Stimulated activated naive CD4-positive, alpha-beta T cell treated with Interleukin-2 at 50 U/mL for 16 hours (primary cell): ENCODE measurements at places on chromosomes 6 and 20.

DNA sequence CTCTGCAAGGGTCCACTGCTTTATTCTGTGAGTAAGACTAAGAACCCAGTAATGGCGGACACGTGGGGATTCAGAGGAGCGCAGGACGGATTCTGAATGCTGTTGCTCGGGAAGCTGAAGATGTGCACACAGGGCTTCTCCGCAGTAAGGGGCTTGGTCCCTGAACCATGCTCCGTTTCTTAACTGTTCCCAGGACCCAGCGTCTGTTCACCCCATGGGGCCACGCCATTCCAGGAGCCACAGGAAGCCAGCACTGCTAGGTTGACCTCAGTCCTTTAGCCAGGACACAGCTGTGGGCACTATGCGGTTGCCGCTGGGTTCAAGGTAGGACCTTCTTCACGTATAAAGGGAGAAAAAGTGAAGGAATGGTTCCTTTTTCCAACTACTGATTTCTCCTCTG is 59.8 kb downstream of the IRF4 start:
- DNase-seq: no peak

GRCh38 chr6:70315079-70315751 is 12.3 kb upstream of the COL9A1 start:
- DNase-seq: no peak

DNA sequence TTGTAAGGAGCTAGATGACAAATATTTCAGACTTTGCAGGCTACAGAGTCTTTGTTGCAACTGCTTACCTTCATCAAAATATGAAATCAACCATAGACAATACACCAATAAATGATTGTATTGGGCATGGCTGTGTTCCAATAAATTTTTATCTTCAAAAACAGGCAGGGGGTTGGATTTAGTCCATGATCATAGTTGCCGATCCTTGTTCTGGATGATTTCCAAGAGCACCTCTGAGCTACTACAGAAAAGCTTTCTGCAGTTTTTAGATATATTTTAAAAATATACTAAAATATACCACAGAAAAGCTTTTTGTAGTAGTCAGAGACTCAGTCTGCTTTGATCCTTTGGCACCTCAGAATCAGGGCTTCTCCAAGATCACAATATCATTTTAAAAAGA is 145.0 kb downstream of the HTR1B start:
- no peak for DNase-seq

- DNase-seq: no peak
Observed at GRCh38 chr20:1381753-1382591, 10.9 kb downstream of the FKBP1A start.

DNA sequence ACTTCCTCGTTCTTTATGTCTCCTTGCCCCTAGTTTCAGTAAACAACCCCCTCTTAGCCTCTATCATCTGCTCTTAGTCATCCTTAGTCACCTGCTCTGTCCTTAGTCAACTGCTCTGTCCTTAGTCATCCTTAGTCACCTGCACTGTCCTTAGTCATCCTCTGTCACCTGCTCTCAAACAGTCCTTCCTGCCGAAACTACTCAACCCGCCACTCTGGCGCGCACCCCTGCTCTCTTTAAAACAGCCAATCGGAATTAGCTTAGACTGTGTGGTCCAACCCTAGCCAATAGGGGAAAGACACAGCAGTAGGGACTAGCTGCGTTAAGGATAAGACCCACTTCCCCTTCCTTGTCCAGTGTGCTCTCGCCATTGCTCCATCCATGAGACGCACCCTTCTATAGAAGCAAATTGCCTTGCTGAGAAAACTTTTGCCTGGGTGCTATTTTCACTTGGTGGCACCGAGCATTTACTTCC is 73.9 kb downstream of the BACH2 start:
- DNase-seq: peak; percentile 51

DNA sequence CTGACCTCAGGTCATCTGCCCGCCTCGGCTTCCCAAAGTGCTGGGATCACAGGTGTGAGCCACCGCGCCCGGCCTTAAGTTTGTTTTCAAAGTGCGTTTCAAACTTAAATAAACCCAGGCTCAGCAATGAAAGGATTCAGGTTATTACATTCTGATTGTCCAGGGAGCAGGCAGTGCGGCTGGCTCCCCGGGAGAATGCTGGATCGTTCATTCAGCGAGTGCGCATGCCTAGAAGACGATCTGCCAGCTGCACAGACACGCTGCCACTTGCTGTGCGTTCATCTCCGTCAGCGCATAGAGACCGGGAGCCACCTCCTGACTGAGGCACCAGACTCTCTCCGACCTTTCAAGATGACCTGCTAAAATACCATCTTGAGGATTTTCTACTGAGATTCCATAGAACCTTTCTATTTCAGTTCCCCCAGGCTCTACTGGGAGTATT is 163.9 kb upstream of the ZNF217 start:
- DNase-seq: no peak
